ENCODE measurements at places on chromosomes 16 and 17.

- no peak for DNase-seq
Measured at GRCh38 chr16:1858189-1858865, 13.6 kb downstream of the MEIOB start.

DNA sequence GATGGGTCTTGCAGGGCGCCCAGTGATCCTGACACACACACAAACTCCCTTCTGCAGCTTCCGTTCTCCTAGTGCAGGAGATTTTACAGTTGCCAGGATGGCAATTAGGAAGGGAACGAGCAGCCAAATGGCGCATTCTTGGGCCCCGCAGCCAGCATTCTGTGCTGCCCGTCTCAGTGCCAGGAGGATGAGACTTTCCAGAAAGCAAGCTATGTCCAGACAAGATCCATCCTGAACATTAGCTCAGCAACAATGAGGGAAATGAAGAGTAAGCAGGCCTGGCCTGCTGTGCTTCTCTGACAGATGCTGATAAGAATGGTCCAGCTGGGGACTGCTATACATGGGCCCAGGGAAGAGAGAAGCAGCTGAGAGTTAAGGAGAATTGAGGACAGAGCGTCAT, 16.5 kb downstream of the SPPL2C start:
- no peak for DNase-seq

- peak; percentile 34 for DNase-seq
Measured at GRCh38 chr17:16215002-16215272, 397 bp downstream of the NCOR1 start.

- DNase-seq, result no peak
Measured at GRCh38 chr17:50322271-50322670, 23.7 kb upstream of the XYLT2 start.

- no peak for DNase-seq
Measured at GRCh38 chr16:73000020-73000906, 47.7 kb downstream of the ZFHX3 start.

GRCh38 chr16:56195151-56195550, 3.9 kb downstream of the GNAO1 start:
- DNase-seq, result no peak

DNA sequence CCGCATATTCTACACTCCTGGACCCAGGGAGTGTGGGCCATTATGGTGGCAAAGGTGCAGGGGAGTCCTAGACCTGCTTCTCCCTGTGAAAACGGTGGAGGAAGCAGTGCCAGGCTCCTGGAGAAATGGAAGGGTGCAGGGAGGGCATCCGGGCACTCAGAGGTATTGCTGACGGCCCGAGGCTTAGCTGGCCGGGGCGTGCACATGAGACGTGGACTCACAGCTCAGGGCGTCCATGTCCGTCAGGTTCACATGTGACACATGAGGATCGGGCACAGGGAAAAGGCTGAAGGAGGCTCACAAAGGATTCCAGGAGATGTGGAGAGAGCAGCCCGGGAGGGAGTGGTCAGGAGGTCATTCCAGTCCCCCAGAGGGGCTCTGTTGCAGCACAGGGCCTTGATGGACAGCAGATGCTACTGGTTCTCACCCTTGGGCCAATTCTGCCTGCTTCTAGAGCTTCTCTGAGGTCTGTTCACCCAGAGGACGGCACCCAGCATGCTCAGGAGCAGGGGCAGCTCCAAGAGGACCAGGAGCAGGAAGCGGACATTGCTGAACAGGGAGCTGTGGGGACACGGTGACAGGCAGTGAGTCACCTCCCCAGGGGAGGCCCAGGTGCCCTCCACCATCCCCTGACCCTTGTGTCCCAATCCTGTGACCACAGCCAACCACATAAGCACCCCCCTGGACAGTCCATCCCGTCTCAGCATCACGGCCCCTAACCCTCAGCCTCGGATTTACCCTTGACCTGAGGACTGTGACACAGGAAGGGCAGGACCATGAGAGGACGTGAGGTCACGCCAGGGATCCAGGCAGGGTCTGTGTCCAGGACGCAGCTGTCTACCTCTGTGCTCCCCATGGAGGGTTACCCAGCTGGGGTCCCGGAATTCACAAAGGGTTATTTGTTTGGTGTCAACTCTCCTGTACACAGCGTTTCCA, 4.5 kb downstream of the CD300C start:
- DNase-seq, result no peak

GRCh38 chr17:14815079-14815478, 450.0 kb downstream of the PMP22 start:
- DNase-seq, result no peak

GRCh38 chr17:81324177-81324850, 29.2 kb upstream of the SLC38A10 start:
- no peak for DNase-seq
